ENCODE measurements at places on chromosomes 5 and 9. TPM values are rescaled to one million over a fixed set of nuclear protein-coding genes. Genes with fewer than 3 reads are reported as not detected.

- DNase-seq, result no peak
- H3K27me3 ChIP-seq, result no peaks in the 10 kb centered on the region
- H3K36me3 ChIP-seq, result no peaks in the 10 kb centered on the region
- peaks cover 3% of the 10 kb centered on the region for H3K4me1 ChIP-seq
These were observed 9.2 kb upstream of the LCN15 start for GRCh38 chr9:136773386-136774044.

DNA sequence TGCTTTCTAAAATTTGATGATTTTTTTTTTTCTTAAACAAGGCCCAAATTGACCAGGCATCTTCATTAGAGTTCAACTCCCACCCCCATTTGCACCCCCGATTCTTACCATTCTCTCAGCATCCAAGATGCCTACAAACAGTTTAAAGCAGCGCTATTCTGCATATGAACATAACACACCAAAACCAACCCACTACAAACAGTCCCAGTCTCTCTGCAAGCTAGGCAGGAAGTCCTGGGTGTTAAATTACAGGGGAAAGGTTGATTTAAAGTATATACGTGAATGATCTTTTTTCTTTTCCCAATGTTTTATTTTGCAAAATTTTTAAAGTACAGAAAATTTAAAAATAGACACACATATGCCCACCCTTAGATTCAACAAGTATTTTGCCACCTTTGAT is 127.0 kb downstream of the ADAMTS12 start:
- H3K4me3 ChIP-seq, result no peak overlapping the region
- H3K27me3 ChIP-seq, result no peaks in the 10 kb centered on the region
- DNase-seq, result no peak
- no peak overlapping the region for H3K27ac ChIP-seq
- no peaks in the 10 kb centered on the region for H3K36me3 ChIP-seq

The PHF24 gene
- total RNA-seq, result 0.64 TPM

The LCNL1 gene
- not detected for total RNA-seq

The RARS1 gene
- 85.5 TPM for total RNA-seq

- H3K36me3 ChIP-seq, result no peaks in the 10 kb centered on the region
- no peak overlapping the region for H3K27ac ChIP-seq
- no peaks in the 10 kb centered on the region for H3K27me3 ChIP-seq
- H3K4me1 ChIP-seq, result no peaks in the 10 kb centered on the region
These were observed 124.9 kb upstream of the RPS23 start for GRCh38 chr5:82403026-82403425.

- no peak overlapping the region for H3K4me3 ChIP-seq
- no peak for DNase-seq
- H3K27ac ChIP-seq, result peak overlapping the region; percentile 53
- peaks cover 31% of the 10 kb centered on the region for H3K36me3 ChIP-seq
These were observed 22.6 kb downstream of the AKNA start for GRCh38 chr9:114365194-114365593.

- H3K36me3 ChIP-seq, result no peaks in the 10 kb centered on the region
- H3K27ac ChIP-seq, result no peak overlapping the region
- no peak for DNase-seq
These were observed 31.9 kb upstream of the DAPK1 start for GRCh38 chr9:87465816-87466215.

- DNase-seq, result no peak
- no peaks in the 10 kb centered on the region for H3K36me3 ChIP-seq
- H3K4me1 ChIP-seq, result no peaks in the 10 kb centered on the region
- no peak overlapping the region for H3K4me3 ChIP-seq
- no peak overlapping the region for H3K27ac ChIP-seq
- no peaks in the 10 kb centered on the region for H3K27me3 ChIP-seq
These were observed 210.2 kb downstream of the FRMD3 start for GRCh38 chr9:83327750-83328622.
